Eye (tissue), 1 donor: ENCODE measurements at places on chromosomes 1 and 21.

GRCh38 chr1:53504901-53505300 is 45.7 kb downstream of the DMRTB1 start:
- no peak for DNase-seq

GRCh38 chr1:3714814-3715213 is 37.4 kb upstream of the CCDC27 start:
- no peak for DNase-seq

GRCh38 chr1:156813298-156813697 is 3.4 kb downstream of the SH2D2A start:
- DNase-seq, result no peak

DNA sequence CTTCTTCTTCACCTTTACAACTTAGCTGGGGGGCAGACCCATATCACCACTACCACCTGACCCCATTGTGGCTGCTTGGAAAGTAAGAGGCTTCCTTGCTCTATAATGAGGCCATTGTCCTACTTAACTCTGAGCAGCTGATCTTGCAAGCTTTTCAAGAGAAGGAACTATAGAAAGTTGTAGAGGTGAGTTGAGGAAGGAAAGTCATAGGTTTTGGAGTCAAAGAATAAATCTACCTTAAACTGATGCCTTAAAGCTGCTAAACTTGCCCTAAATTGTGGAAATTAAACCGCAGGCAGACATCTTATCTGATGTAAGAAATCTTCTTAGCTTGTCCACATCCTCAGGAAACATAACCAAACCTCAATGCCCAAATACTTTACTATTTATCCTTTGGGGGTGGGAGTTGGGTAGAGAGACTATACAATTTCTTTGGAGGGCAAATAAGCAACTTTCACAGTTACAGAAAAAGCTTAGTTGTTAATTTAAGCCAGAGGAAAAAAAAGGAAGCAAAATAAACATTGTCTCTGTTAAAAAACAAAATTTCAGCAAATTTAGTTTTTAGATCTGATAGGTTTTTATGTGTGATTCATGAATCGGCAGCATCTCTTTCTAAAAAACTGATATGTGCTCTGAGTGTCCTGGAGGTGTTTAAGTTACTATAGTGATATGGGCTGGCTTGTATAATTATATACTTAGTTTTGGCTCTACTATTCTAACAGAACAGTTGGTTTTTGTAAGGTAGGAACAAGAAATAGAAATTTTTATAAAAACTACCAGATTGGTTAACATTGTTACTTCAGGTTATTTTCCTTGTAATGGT is 4.7 kb downstream of the IL23R start:
- DNase-seq, result no peak

- no peak for DNase-seq
These were observed at the start of gene CFAP141 for GRCh38 chr1:154206196-154206595. Gene CFAP141 (minus strand): TSS chr1:154206333. CDS start chr1:154206307, 26 bp downstream.
